ENCODE measurements at places on chromosomes 11 and 22.

- no peak for DNase-seq
These were observed 58.2 kb upstream of the DRD2 start for GRCh38 chr11:113533425-113533698.

GRCh38 chr11:94697156-94697555 is 71.0 kb upstream of the AMOTL1 start:
- DNase-seq, result no peak

- DNase-seq, result no peak
These were observed 27.8 kb upstream of the CCDC134 start for GRCh38 chr22:41772645-41773044.

DNA sequence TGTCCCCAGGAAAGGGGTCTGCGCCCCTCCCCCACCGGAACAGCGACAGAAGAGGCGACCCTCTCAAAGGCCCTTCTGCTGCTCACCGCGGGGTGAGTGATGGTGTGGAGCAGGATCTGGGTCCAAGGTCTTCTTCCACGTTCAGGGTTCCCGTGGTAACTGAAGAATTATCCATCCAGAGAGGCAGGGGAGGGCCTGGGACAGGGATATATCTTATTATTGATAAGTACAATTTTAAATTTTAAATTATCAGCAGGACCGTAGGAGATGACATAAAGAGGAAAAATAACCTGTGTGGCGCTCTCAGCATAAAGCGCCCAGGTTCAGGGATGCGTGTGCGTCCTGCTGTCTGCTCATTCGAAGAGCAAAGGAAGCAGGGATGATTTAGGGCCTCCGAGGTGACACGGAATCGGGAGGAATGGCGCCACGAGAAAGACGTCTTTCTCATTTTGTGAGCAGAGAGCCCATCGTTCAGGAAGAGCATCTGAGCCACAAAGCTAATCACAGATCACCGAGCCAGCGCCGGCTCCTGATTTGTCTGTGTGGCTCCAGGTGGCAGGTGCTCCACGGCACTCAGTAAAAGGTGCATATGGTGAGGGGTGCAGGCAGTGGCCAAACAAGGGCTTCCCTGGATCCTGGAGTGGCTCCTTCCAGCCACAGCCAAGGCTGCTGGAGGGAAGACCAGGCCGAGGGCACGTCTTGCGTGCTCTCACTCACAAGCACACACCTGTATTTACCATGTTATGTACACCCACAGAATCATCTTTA is 19.3 kb downstream of the KRTAP5-5 start:
- DNase-seq, result no peak

Measured in fibroblast of upper back skin (primary cell).